Stimulated activated CD8-positive, alpha-beta memory T cell treated with anti-CD3 and anti-CD28 coated beads, Interleukin-7, amount 100 ng/mL, for 24 hours (primary cell): ENCODE measurements at places on chromosomes 16 and 17.

DNA sequence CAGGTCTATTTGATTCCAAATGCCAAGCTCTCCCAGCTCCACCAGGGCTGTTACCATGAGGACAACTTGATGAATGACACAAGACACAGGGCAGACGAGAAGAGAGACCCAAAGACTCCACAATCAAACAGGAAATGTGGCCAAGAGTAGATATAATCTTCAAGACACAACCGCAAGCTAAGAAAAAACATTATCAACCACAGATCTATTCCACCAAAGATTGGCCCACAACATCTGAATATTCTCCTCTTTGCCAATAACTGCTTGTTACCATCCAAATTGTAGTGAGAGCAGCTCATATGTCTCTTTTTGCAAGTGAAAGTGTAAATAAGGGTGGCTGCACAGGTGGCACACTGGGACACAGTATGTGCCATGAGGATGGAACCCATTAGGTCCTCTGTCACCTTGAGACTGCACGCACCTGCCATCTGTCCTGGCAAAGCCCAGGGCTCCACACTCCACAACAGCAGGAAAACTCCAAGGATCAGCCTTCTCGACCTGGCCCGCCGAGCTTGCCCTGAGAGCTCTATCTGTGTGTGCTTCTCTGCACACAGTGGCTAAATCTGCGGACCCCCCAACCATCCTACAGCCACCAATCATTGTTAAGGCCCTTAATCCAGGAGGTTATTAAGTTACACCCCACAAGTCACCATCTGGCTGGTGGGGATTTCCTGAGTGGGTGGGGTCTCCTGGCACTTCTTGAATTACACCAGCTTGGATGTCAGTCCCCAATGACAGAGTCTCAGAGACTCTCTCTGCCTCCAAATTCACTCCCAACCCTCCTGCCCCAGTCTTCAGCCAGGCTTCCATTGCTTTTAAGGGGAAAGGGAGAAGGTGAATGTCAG, 50.5 kb downstream of the DYNLRB2 start:
- DNase-seq = no peak

DNA sequence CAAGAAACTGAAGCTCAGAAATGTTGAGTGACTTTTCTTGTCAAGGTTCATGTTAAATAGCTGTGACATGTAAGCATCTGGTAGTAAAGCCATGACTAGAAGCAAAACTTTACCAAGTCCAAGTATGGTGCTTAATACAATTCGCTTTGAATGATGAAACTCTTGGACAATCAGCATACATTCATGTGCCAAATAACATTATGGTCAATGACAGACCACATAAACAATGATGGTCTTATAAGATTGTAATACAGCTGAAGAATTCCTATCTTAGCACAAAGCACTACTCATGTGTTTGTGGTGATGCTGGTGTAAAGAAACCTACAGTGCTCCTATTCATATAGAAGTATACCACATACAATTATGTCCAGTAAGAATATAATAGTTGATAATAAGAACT, 97.1 kb upstream of the RPRML start:
- no peak for DNase-seq

DNA sequence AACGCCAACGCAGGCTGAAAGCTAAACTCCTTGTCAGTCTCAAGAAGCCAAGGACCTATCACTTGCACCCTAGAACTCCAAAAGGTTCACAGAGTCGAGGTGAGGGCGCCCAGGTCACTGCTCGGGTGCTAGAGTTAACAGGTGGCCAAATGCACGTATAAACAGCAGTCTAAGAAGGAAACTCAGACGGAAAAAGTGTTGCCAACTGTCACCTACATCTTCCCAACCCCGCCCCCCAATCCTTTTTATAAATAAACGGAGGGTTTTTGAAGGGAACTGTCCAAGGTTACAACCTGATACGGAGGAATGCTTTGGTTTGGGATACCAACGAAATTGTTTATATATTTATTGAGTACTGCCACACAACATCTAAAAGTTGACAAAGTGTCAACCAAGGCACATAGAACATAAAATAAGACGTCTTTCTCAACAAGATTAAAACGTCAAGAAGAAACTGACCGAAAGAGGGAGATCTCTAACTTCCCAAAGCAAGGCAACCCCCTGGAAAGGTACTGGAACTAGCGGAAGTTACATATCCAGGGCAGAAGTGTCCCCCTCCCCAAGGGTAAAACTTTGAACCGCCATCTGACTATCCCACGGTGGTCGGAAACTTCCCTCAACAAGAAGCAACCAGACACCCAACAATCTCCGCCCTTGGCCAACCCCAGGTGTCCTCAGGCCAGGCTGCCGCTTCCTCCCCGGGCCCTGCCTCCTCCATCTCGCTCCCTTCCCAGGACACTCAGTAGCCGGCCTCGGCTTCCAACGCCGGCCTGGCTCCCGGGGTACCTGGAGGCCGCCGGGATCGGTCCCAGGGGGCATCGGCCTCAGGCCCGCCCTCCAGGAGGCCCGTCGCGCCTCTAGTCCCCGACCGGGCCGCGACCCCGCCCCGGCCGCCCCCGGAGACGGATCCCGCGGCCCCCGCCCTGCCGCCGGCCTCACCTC, 982 bp downstream of the SPAG9 start:
- no peak for DNase-seq

GRCh38 chr17:8257801-8258200, 8.7 kb downstream of the PFAS start:
- DNase-seq = no peak

DNA sequence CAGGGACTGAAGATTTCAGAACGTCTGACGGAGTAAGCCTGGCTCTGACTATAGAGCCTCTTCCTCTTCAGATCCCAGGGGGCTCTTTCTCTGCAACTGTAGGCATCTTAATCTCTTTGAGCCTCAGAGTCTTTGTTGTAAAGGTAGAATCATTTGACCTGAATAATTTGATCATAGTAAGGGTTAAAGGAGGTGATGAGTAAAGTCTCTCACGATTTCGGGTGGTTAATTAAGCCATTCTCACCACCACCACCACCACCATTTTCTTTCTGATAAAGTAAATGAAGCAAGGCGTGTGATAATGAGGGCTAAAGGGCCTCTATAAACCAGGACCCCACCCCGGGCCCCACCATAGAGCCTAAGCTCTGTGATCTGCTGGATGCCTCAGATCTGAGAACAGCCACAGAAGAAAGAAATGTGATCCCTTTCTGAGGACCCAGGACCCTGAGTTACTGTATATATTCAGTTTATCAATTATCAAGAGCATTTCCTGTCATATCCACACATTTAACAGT, 33.0 kb upstream of the ADAMTS18 start:
- DNase-seq = no peak

- no peak for DNase-seq
Observed at GRCh38 chr16:58421059-58421458, 28.8 kb downstream of the GINS3 start.

DNA sequence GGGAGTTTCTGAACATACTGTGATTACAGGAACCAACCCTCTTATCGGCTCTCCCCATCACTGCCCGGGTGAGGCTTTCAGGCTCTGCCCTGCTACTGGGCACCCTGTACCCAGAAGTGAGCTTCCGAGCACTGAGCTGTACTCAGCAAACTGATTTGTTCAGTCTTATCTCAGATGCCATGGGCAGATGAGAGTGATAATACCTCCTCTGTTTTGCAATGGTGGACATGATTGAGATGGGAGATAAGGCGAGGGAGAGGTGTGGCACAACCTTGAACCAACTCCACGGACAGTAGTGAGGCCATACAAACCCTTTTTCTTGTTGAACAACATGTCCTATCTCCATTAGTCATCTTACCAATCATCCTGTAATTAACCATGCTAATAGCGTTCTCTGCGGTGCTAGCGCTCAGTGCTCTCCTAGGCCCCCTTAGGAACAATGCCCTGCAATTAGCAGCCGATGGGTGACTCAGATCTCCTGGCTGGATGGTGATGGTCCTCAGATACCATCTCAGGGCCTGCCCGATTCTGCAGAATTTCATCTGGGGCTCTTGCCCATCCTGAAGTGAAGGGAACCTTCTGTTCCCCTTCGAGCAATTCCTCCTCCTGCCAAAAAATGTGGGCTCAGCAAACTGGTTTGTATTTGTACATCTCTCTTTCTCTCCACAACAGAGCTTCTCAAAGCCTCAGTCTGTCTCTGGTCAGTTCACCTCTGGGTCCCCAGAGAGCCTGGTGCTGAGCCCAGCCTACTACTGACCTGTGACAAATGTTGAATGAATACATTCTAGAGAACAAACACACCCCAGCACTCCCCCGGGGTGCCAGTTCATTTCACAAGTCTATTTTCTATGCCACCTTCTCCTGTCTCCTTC, 139.3 kb upstream of the IRX3 start:
- no peak for DNase-seq

DNA sequence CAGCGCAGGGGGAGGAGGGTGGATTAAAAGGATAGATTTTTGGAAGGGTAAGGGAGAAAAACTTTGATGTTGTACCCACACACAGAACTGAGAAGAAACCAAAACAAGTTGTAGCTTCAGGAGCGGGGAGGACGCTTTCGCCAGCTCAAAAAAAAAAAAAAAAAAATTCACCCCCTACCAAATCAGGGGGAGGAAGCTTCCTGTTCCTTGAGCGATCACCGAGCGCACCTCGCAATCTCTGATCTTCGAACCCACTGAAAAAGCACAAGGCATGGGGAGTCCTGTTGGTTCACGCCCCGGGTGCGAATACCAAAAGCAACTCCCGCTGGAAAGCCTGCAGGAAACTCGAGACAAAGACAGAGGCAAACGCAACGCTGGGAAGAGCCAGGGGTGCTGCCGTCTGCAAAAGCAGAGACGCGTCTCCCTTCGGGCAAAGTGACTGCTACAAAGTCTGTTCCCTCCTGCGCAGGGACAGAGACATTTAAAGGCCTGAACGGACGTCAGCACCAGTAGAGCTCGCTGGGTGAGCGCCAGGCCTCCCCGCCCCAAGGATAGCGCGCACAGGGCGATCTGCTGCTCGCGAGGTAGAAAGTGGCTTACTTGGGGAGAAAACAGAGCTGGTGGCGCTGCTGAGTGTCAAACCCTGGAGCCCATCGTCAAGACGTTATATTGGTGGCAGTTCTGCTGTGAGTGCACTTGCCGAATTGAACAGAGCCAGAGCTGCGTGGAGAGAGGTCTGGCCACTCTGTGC, 190.4 kb downstream of the USP22 start:
- DNase-seq = no peak

- no peak for DNase-seq
Observed at GRCh38 chr17:72021417-72022041, 99.3 kb upstream of the SOX9 start.

DNA sequence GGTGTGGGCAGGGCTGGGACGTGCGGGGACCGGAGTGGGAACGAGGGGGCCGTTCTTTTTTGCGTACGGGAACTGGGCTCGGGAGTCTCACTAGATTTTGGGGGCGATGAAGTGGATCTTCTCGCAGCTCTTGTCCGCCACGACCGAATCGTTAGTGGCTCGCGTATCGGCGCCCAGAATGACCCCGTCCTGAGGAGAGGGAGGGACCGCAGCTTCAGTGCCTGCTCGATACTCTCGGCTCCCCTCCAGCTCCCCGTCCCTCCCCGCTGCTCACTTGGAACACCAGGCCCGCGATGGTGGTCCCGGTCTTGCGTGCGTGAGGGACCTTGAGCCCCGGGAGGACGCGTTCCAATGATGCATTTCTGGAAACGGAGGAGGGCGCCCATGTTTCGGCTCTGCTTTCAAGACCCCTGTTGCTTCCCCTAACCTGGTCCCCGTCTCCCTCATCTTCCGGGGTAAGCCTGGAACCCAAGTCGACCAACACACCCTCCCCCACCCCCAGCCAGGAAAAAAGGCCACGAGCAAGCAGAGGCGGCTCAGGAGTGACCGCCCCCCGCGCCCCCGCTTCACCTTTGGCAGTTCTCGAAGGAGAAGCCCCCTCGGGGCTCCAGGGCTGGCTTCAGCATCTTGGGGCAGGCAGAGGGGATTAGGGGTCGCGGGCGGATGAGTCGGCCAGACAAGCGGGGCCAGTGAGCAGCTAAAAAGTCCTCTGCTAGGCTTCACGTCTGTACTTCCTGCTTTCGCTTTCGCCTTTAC, at the start of gene PSMB10:
Gene PSMB10 (minus strand): TSS at position 727 of the 756 bp plus-strand sequence. CDS start 101 bp downstream, at position 626.
- DNase-seq = peak; percentile 25

- no peak for DNase-seq
Observed at GRCh38 chr17:41325611-41326010, 10.1 kb upstream of the KRTAP17-1 start.

- no peak for DNase-seq
Observed at GRCh38 chr17:4582691-4583090, 1.6 kb upstream of the SMTNL2 start.

GRCh38 chr16:83420206-83420760, 387.5 kb upstream of the HSBP1 start:
- no peak for DNase-seq

GRCh38 chr16:62805221-62805857, 769.1 kb upstream of the CDH8 start:
- no peak for DNase-seq

DNA sequence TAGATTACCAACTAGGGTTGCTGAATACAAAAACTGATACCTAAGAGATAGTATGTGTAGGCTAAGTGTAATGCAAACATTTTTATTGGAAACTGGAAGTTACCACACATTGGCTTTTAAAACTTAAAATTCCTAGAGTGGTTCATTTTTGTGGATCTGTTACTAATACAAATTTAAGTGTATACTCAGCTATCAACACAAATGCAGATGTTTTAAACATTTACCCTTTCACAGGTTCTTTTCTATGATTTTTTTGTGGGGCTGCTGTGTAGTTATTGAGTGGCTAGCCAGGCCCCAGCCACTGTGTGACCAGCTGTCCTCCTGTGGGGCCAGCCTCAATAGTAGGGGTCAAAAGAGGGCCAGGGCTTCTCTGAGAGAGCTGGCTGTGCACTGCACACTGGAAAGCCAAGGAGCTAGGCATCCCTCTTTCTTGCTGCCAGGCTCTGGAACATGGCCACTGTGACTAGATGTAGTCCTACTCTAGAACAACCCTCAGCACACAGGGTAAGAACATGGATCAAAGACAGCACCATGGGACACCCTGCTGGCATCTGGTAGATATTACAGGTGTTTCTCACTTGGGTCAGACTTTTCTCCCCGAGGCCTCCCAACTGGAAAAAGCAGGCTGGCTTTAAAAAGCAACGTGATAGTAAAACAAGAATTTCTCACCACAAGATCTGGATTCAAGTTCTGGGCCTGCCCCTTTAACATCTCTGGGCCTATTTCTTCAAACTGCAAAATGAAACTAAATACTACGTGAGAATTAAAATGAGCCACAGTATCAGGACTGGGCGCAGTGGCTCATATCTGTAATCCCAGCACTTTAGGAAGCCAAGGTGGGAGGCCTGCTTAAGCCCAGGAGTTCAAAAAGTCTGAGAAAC, 7.3 kb upstream of the VEZF1 start:
- no peak for DNase-seq
